ENCODE measurements at places on chromosomes 2 and 18.

DNA sequence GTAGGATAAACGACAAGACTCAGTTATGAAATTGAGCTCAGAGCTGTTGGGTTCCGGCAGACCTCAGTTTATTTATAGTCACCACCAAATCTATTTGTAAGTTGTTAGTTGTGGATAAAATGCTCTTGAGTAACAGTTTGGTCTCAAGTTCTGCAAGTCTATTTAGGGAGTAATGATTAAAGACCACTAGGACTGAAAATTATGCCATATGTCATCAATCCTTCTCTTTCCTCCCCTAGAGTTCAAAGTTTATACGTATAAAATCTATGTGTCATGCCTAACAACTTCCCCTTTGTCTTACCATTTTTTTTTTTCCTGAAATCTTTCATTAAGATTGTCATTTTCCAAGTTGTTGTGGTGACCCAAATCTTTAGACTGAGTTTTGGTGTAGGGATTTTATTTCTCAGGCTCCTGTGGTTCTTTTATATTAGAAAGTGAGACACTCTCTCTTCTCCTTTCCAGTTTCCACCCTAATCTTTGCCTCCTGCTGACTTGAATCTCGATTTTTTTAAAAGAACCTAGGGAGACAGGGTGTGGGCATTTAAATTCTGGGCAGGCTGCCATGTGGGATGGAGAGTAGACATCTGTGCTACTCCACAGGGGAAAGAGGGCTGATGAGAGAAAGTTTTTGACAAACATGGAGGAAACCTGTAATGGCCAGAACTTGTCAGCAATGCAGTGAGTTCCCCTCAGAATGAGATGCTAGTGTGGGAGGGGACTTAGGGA is 51.0 kb downstream of the LAMA3 start:
- DNase-seq: peak; percentile 87

GRCh38 chr2:148967578-148967977 is 70.9 kb upstream of the LYPD6B start:
- no peak for DNase-seq

DNA sequence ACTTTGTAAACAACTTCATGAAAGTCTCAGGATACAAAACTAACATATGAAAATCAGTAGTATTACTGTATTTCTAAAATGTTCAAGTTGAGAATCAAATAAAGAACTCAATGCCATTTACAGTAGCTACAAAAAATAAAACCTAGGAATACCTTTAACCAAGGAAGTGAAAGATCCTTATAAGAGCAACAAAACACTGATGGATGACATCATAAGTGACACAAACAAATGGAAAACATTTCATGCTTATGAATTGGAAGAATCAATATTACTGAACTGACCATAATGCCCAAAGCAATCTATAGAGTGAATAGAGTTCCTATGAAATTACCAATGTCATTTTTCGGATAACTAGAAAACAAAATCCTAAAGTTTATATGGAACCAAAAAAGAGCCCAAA is 1038.1 kb downstream of the SUCLG1 start:
- no peak for DNase-seq

- no peak for DNase-seq
These were observed 183.0 kb upstream of the ZC3H15 start for GRCh38 chr2:186303091-186303490.

- no peak for DNase-seq
These were observed 5.0 kb downstream of the SNED1 start for GRCh38 chr2:241003369-241003768.

DNA sequence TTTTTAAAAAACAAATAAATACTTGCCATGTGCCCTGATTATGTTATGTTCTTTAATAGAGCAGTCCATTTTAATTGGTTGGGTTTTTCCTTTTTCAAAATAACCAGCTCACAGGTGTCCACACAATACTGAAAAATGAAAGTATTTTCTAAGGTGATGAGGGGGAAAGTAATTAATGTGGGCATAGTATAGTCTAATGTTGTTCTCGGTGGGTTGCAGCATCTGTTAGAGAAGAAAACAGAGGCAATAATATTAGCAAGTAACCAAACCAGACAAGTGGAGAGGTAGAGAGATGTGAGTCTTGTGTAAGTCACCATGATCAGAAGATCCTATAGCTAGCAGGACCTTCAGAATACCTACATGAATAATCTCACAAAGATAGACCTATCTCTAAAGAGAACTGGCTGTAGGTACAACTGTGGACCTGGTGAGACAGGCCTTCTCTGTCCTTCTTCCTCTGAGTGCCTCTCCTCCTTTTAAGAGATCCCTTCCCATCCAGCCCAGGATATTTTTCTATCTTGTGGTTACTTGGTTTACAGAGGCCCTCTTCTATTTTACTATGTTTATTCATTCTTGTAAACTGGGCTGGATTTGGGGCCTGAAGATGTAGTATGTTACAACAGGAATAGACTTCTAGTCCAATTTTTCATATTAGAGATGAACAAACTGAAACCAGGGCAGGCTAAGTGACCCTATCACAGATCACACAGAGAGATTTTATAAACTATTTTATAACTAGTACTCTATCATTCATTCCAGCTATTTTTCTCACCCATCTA is 67.1 kb upstream of the MSTN start:
- no peak for DNase-seq

DNA sequence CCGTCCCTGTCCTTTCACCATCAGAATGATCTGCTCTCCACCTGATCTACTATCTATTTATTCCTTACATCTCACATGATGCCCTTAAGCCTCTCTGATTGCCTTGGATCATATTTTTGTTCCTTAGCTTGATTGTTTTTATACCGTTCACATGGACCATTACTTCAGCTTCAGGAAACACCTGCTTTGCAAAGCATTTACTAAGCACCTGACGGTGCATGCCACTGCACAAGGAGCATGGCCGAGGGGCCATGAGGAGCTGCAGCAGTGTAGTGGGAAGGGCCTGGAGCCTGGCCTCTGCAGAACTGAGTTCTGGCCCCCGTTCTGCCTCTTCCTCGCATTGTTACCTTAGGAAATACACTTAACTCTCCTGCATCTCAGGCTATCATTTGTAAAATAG is 124.1 kb upstream of the NDUFV2 start:
- DNase-seq: no peak

GRCh38 chr18:24731981-24732380 is 271.5 kb downstream of the HRH4 start:
- no peak for DNase-seq

DNA sequence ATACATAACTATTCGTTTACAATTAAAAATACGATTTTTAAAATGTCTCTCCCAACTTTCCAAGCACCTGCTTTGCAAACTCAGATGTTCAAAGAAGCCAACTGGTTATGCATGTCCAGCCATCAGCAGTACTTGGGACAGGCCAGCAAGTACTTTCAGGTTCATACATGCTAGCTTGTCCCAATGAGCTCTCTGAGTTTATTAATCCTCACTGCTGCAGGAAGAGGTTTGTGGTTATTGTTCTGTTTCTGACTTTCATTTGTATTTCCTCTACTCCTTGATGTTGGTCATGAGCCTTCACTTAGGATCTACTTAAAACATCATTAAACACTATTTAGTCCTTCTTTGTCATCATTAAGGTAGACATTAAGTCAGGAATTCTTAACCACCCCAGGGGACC is 374.1 kb downstream of the LRATD1 start:
- no peak for DNase-seq

DNA sequence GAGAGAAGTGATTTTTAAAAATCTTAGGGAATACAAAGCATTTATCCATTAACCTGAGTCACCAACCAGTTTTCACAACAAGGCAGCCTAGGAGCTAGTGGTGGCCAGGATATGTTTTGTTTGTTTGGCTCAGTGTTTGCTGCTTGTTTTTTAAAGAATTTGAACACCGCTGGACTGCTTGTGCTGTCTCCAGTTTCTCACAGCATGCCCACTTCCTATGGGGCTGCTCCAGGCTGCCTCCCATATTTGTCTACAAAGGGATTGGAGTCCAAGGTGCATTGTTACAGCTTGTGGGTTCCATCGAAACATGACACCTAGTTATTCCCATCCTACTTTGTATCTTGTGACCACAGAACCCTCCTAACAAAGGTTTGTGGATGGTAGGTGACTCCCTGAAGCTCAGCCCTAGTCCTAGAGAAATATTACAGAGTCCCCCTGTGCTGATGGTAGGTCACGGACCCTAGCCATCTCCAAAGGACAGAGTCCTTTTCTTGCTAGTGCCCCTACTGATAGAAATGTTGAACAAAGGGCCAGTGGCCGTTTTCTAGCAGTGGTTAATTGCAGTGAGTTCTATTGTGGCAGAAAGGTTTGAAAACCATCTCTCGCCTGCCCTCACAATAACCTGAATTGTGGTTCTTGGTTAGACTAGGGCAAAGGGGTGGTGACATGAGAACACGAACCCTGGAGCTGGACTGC is 23.2 kb downstream of the GPR39 start:
- DNase-seq: no peak

DNA sequence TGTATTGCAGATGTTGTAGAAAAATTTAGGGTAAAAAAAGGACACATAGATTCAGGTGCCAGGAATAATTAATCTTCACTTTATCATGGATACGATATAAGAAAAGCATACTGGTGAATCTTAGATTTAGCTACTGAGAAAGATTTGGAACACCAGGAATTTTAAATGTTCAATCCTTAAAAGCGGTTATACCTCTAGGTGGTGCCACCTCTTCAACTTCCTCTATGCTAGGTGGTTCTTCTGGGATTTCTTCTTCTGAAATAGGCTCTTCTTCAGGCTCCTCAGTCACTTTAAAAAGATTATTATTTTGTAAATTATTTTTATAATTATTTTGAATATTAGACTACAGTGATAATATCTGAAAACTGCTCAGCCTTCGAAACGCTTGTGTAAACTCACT is 133.1 kb downstream of the TTN start:
- DNase-seq: no peak

DNA sequence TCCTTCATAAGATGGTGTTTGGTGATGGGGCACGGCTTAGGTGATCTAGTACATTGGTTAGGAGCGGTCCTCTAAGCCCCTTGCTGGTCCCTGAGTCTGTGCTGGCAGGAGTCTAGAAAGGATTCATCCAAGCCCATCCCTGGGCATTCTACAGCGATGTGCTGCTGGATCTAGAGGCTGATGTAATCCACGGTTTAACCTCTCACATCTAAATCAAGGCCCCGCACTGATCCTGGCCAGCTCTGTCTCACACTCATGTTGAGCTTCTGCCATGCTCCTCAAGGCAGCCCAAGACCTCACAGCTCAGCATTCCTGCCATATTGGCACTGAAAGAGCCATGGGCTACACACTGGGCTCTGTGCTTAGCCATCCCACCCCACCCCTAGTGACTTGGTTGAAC is 664.8 kb downstream of the STK39 start:
- DNase-seq: no peak

- no peak for DNase-seq
These were observed 39.2 kb upstream of the ACTR3 start for GRCh38 chr2:113850687-113851086.

DNA sequence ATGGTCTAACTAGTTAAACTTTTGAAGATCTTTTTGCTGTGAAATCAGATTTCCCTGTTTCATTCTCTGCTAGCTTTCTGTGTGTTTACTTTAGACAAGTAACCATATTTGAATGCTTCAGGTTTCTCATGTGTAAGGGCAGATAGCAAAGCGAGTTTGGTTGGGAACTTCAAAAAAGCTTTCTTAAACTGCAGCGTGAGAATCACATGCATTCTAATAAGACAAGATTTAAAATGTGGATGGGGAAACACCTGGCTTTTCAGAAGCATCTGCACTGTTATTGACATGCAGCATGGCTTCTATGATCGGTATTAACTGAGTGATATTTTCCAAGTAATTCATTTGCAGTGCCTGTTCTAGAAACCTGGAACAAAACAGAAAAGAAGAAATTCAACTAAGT is 119.3 kb downstream of the ABCA12 start:
- DNase-seq: no peak

DNA sequence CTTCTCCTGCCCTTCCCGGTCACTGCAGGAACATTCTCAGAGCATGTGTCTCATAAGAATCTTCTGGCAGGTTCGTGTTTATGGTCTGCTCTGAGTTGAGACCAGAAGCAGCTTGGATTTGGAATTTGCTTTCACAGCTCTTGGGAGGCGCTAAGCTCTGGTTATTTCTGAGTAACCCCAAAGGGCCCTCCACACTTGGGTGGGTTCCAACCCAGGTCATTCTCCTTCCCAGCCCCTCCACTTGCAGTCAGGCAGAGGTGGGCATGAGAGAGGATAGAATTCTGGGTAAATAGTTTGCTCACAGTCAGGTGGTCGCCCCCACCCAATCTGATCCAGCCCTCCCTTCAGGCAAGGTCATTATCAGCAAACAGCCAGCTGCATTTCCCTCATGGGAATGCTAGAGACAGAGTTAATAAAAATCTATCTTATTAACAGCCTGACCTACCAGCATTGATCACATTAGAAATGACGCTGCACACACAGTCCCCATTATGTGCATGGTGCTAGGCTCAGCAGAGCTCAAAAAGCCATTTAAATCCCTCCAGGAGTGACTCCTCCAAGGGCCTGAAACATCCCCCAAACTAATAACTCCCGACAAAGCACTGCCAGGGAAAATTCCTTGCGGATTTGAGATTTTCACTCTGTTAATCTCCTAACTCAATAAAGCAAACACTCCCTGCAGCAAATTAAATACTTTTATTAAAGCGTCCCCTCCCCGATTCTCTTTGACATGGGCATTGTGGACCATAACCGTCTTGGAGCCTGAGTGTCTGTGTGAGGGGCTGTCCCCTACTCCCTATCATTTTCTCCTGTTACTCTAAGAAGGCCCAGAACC is 61.9 kb downstream of the SLC4A5 start:
- DNase-seq: no peak

DNA sequence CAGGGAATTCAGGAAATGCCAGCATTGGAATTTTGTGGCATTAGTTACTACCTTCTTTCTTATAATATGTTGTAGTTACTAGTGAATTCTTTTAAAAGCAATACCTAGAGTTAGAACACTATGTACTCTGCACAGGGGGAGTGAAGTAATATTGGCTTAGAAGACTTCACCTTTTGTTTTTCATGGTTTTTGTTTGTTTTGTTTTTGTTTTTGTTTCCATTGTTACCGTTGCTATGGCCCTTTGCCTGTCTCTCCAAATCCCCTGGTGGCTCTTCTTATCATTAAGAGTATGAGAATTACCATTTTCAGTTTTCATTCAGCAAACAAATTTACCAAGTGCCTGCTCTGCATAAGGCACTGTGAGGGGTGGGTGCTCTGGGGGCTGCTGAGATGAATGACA is 160.1 kb downstream of the HAUS1 start:
- no peak for DNase-seq

- DNase-seq: peak; percentile 77
These were observed 59.9 kb downstream of the SUMO1 start for GRCh38 chr2:202178346-202178958.

GRCh38 chr2:45771261-45771660 is 119.8 kb downstream of the PRKCE start:
- peak; percentile 71 for DNase-seq

DNA sequence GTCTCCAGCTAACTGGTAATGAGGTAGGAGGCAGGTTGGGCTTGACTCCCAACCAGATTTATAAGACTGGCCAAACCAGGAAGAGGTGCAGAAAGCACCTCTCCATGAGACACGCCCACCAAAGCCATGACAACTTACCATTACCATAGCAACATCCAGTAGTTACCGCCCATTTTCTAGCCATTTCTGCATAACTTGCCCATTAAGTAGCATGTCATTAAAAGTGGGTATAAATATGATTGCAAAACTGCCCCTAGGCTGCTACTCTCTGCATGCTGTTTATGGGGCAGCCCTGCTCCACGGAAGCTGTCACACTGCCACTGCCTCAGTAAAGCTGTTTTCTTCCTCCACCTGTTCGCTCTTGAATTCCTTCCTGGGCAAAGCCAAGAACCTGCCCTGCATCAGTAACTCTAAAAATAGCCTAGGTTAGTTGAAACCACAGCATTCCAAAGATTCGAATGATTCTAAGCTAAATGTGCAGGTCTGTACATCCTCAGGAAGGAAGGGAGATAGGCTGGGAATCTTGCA is 131.9 kb downstream of the ATL2 start:
- no peak for DNase-seq

GRCh38 chr2:25368660-25369059 is 26.9 kb upstream of the DNMT3A start:
- no peak for DNase-seq
